ENCODE measurements at places on chromosomes 2 and 18.

GRCh38 chr18:31649978-31650719 lies 34.2 kb downstream of the B4GALT6 start:
- DNase-seq: no peak

- no peak for DNase-seq
These were observed 1.2 kb downstream of the KIF5C start for GRCh38 chr2:148876202-148876594.

DNA sequence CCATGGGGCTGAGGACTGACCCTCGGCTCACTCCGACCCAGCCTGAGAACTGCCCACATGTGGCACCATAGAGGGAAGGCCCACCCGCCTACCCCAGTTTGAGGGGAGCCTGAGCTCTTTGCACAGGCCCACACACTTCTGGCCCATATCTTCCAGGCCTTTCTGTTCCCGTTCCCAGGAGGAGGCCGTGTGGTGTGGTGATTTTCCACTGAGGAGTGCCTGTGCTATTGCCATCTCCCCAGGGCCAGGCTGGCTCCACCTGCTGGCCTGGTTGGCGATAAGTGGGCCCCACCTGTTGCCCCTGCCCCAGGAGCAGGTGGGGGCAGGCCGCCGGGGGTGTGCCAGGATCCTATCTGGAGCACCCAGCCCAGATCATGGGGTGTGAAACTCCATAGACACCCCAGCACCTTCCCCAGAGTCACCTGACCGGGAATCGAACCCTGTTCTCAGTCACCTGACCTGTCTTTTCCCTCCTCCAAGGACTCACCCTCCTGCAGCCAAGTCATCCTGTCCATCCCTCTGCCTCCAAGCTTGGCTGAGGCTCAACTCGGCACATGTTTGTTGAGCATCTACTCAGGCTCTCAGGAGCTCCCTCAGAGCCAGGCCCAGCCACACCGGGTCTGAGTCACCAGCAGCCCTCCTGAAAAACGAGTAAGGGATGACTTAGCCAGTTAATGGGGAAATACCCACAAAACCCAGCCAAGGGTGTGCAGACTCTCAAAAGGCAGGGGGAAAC lies 120.1 kb downstream of the CYP26B1 start:
- DNase-seq: no peak

- no peak for DNase-seq
These were observed 25.7 kb downstream of the PXDN start for GRCh38 chr2:1718339-1719220.

DNA sequence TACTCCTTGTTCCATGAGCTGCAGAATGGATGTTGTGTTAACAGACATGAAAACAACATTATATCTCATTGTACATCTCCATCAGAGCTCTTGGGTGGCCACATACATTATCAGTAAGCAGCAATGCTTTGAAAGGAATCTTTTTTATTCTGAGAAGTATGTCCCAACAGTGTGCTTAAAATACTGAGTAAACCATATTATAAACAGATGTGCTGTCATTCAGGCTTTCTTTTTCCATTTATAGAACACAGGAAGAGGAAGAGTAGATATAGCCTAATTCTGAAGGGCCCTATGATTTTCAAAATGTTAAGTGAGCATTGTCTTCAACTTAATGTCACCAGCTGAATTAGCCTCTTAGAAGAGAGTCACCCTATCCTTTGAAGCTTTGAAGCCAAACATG lies 44.3 kb upstream of the CABYR start:
- DNase-seq: no peak

DNA sequence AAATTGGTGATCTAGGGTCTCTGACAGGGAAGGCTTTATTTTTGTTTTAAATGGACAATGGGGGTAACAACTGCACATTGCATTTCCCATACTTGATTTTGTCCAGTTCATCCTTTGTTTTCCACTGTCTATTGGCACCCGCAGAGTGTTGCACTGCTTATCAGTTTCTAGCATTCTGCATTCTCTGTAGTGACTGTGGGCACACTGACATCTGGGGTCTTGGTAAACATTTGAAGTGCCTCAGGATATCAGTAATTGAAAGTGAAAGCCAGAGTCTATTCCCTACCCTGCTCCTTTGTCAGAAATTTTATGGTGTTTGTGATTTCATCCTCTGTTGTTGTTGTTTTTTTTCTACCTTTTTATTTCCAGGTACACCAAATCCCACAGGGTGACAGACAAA lies 132.1 kb upstream of the EPC2 start:
- DNase-seq: no peak

GRCh38 chr2:112916625-112917247 lies 5.8 kb downstream of the IL37 start:
- no peak for DNase-seq

- DNase-seq: no peak
These were observed 102.1 kb downstream of the FAM117B start for GRCh38 chr2:202736826-202737225.

GRCh38 chr2:69242651-69243051 lies 144.4 kb downstream of the GFPT1 start:
- no peak for DNase-seq

DNA sequence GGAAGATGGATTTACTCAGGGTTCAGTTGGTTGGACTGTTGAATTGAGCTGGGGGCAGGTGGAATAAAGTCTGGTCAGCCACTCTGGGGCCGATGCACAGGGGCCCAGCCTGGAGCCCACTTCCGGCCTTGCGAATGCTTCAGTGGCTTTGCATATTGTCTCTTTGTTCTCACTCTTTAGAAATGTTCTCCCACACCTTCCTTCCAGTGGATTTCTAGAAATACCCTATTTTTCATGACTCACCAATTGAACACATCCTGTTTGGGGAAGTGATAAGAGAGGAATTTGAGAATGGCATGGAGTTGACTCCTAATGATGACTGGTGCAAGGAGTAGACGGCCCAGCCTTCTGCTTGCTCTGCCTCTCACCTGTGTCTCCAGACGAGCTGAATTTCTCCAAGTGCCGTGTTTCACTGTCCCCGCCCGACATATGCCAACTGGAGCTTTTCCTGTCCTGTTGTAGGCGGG lies 28.1 kb downstream of the ASAP2 start:
- no peak for DNase-seq
